ENCODE measurements at places on chromosomes 7 and 10. TPM values are rescaled to one million over a fixed set of nuclear protein-coding genes. Genes with fewer than 3 reads are reported as not detected.

KLF14 gene
- not detected for total RNA-seq

OR13A1 gene
- total RNA-seq, result under 0.01 TPM

IFIT3 gene
- 0.64 TPM for total RNA-seq

IFIT1B gene
- not detected for total RNA-seq

GCK gene
- total RNA-seq, result 0.21 TPM

BAMBI gene
- 8.2 TPM for total RNA-seq
